Fibroblast of pulmonary artery (primary cell): ENCODE measurements at places on chromosomes 6 and 20.

DNA sequence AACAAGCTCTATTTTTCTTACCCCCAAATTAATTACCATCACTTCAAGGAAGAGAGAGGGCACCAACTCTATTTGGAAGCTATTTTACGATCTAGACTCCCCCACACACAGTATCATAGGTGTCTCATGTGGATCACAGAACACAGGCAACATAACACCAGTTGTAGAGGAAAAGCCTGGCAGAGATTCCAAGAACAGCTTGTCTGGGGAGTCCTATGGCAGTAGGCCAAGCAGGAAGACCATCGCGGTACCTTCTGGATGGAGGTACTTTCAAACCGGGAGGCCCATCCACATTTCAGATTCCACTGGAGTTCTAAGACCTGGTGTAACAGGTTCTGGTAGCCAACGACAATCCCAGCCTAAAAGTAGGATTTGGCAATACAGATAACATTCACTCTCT, 37.6 kb upstream of the SPDEF start:
- DNase-seq = no peak

- no peak for DNase-seq
Measured at GRCh38 chr20:61524951-61525666, 273.0 kb downstream of the CDH4 start.

GRCh38 chr6:40910260-40910893, 128.6 kb downstream of the UNC5CL start:
- DNase-seq = no peak

GRCh38 chr6:55974688-55975087, 99.3 kb upstream of the BMP5 start:
- DNase-seq = peak; percentile 26

GRCh38 chr6:142883011-142883410, 62.0 kb downstream of the HIVEP2 start:
- DNase-seq = peak; percentile 91

- peak; percentile 18 for DNase-seq
Measured at GRCh38 chr20:19888269-19888671, 128.9 kb upstream of the NAA20 start.

- DNase-seq = no peak
Measured at GRCh38 chr6:21189759-21190158, 403.8 kb upstream of the SOX4 start.

DNA sequence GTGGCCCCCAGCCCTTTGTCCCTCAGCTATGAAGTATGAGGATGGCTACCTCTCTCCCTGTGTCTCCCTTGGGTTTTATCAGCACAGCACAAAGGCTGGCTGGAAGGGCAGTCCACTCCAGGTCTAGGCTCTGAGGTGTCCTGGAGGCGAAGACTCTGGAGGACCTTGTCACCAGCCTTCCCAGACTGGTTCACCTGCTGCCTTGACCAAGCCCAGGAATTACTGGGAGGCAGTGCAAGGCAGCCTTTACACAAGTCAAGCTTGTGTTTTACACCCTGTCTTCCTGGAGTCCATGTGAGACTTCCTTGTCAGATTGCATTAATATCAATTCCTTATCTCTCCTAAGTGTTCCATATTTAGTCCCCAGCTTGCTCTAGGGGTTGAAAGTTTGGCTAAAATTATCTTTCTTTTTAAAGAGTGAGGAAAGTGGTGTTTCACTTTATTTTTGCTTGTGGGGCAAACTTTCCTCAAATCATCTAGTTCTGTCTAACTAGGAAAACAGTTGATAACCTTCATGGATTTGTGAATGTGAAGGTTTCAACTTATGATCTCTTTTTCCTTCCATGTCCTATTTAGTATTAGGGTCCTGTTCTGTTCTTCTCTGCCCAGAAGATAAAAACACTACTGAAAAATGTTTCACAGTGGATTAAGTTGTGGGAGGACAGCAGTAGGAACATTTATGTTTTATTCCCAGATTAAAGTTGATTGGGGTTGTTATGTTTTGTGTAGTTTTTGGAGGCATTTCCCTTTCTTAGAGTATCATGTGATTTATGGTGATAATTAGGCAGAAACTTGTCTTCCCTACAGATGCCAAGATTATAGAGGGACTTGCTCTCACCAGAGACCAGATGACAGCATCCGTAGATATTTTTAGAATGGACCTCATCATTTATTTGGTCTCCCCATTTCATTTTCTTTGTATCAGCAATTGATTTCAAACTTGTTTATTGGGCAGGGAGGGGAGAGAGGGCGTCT, 114.8 kb downstream of the FOXO3 start:
- no peak for DNase-seq

DNA sequence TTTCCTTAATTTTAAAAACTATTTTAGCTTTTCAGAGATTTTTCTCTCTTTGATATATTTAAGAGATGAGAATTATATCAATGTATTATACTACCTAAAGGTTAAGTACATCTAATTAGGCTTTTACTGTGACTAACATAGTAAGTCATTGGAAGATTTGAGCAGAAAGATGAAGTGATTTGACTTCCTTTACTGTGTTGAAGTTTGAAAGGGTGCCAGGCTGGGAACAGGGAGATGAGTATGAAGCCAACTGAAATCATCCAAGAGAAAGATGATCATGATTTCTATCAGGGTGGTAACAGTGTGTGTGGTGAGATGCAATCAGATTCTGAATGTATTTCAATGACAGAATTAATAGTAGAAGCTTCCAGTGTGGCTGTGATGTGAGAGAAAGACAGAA, 87.3 kb downstream of the TRDN start:
- no peak for DNase-seq

- DNase-seq = no peak
Measured at GRCh38 chr20:38569747-38570525, 11.1 kb upstream of the ADIG start.

DNA sequence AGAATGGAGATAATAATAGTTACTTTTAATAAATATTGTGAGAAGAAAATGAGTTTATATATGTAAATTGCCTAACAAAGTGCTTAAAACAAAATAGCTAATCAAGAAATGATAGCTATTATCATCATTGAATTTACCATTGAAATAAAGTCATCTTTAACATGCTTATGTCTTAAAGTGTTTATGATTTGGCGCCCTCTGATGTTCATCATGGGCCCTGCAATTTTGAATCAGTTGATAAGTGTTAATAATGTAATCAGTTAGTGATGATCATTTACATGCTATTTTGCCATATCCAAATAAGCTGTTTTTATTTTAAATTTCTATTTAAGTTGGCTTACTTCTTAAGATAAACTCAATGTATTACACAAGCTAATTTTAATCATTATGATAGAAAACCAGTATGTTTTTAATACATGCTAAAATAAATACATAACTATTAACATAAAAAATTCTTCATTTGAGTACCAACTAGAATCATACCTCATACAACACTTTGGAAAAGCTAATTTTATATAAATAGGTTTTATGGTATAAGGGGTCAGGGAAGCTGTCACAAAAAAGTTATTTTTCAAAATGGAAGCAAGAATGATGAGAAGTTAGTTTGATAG, 39.2 kb upstream of the TPD52L1 start:
- peak; percentile 74 for DNase-seq
